ENCODE measurements at places on chromosomes 13 and 19.

- DNase-seq = peak; percentile 22
These were observed 545 bp upstream of the ISYNA1 start for GRCh38 chr19:18438331-18439024.

GRCh38 chr13:97001636-97002035, 7.4 kb upstream of the OXGR1 start:
- DNase-seq = no peak

DNA sequence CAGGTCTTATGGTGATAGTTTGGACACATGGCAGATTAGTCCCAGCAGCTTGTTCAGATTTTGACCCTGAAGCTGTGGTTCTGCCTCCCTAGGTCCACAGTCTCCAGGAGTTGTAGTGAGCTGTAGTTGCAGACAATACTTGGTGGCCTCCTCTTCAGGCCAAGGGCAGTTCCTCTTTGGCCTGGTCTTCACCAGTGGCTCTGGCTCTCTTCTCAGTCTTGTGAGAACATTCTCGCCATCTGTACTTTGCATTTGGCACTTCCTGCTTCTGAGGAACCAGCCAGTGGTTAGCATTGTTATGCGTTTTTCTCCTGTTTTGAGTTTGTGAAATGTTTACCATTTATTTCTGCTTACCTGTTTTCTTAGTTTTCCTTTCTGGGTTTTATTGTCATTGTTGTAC, 40.7 kb downstream of the PCCA start:
- peak; percentile 11 for DNase-seq

- peak; percentile 22 for DNase-seq
These were observed 6.8 kb upstream of the ZNF283 start for GRCh38 chr19:43820098-43820883.

GRCh38 chr13:101880581-101880980, 428.1 kb downstream of the ITGBL1 start:
- DNase-seq = no peak

All from foreskin melanocyte (primary cell).